RWPE1 (cell line): ENCODE measurements at places on chromosomes 6 and 20.

GRCh38 chr20:19112828-19113227 is 99.6 kb upstream of the SLC24A3 start:
- no peak for DNase-seq

DNA sequence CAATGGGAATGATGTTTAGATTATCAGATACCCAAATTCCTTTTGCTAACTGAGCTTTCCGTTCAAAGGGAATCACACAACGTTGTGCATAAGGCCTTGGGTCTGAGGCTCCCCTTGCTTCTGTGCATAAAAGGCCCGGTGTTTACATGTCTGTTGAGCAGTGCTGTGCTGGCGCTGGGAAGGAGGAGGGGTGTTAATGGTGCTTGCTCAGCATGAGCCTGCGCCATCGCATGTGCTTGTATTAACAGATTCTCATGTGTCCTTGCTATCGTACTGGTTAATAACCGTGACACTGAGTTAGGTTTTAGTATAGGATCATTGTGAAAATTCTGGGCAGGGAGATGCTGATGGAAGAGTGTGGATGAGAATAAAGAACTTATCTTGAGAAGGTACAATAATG is 62.3 kb upstream of the TRAF3IP2 start:
- DNase-seq, result no peak

GRCh38 chr6:133681891-133682290 is 207.0 kb upstream of the TCF21 start:
- no peak for DNase-seq

DNA sequence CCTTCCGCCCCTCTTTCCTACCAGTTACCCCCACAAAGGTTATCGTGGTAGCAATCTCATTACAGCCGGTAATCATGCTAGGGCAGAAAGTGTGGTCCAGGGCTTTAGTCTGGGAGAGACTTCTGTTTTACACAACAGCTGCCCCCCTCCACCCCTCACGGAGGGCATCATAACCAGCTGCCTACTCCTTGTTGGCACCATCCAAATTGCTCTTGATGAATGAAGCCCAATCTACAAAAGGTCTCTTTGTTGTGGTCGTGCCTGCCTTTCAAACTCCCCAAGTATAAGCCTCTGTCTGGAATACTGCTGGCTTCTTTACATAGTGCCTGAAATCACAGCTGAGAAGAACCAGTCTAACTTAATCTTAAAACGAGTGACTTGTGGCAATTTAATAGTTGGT is 157.9 kb downstream of the INSM1 start:
- no peak for DNase-seq

- no peak for DNase-seq
Observed at GRCh38 chr20:25090492-25091429, 8.8 kb upstream of the VSX1 start.

- DNase-seq, result no peak
Observed at GRCh38 chr20:37880726-37881591, 22.0 kb upstream of the VSTM2L start.
